ENCODE measurements at places on chromosomes 7 and 10.

DNA sequence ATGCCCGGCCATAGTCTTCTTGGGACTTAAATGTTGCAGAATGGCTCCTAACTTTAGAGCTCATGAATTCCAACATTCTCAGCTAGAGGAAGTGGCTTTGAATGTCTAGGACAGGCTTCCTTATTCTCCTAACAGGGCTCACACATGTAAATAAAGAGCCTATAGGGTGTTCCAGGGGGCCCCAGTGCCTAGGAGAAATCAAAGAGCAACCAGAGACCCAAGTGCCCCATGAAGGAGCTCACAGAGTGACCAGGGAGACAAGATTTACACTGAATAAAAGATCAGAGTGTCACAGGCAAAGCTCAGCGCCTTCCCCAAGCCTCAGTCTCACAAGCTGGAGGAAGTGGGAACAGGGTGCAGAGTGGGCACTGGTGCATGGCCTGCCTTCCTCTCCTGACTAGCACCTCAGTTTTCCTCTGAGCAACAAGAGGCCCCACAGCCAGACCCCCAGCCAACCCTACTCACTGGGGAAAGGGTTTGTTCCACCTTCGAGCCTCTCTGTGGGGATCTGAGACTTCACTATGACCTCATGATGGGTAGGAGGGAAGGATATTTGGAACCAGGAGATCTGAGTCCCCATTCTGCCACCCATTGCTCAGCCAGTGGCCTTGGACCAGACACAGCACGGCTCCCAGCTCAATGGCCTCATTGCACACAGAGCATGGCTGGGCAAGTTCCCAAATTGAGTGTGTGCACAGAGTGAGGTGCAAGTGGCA lies 16.0 kb downstream of the TMEM273 start:
- DNase-seq = no peak

- DNase-seq = no peak
Measured at GRCh38 chr7:1947586-1948217, 277.6 kb downstream of the ELFN1 start.

GRCh38 chr7:335358-336148 lies 45.6 kb downstream of the FOXL3 start:
- DNase-seq = no peak

DNA sequence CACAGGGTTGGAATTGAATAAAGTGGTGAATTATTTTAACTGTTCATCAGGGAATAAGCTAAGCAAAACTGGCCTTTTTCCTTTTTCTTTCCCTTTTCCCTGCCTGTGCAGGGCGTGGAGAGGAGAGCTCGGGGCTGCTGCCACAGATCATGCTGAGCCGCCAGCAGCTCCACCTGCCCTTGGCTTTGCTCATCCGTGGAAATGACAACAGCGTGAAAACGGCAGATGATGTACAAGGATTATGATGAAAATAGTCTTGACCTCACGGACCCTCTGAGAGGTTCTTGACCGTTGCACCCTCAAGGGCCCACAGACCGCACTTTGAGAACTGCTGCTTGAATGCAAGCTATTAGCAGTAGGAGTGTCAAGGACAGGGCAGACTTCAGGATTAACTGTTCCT lies 10.6 kb downstream of the PPP2R2D start:
- DNase-seq = no peak

GRCh38 chr7:38438970-38439369 lies 165.5 kb upstream of the TARP start:
- DNase-seq = no peak

- DNase-seq = no peak
Measured at GRCh38 chr10:16779384-16779915, 37.8 kb downstream of the RSU1 start.

DNA sequence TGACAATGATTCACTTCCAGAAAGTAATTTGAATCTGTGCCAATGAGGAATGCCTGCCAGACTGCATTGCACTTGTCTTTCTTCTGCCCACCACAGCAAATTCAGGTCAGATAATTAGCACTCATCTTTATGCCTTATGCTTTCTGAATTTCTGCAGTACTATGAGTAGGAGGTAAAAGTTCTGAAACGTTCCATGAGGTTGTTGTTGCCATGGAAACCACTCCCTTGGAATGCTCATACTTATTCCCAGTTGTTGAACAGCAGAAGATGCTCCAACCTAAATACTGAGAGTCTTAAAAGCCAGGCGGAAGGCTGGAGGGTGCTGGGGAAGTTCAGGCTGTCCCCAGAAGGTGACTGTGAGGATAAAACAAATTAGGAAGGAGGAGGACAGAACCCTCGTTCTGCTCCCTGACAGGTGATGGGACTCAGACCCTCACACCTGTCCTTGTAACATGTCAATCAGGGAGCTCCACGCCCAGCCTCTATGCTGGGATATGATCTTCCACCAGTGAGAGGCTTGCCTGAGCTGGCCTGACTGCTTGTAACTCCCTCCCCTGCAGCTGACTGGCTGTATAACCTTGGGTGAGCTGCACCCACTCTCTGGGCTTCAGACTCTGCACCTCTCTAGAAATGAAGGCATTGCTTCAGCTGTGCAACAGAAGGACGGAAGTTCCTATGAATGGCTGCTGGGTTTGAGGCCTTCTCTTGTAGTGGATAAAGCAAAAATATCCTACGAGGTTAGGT lies 554.3 kb upstream of the MGMT start:
- no peak for DNase-seq

- DNase-seq = no peak
Measured at GRCh38 chr10:14605231-14605925, 169.3 kb downstream of the FAM107B start.

GRCh38 chr7:108724251-108725100 lies 154.8 kb downstream of the DNAJB9 start:
- DNase-seq = no peak

DNA sequence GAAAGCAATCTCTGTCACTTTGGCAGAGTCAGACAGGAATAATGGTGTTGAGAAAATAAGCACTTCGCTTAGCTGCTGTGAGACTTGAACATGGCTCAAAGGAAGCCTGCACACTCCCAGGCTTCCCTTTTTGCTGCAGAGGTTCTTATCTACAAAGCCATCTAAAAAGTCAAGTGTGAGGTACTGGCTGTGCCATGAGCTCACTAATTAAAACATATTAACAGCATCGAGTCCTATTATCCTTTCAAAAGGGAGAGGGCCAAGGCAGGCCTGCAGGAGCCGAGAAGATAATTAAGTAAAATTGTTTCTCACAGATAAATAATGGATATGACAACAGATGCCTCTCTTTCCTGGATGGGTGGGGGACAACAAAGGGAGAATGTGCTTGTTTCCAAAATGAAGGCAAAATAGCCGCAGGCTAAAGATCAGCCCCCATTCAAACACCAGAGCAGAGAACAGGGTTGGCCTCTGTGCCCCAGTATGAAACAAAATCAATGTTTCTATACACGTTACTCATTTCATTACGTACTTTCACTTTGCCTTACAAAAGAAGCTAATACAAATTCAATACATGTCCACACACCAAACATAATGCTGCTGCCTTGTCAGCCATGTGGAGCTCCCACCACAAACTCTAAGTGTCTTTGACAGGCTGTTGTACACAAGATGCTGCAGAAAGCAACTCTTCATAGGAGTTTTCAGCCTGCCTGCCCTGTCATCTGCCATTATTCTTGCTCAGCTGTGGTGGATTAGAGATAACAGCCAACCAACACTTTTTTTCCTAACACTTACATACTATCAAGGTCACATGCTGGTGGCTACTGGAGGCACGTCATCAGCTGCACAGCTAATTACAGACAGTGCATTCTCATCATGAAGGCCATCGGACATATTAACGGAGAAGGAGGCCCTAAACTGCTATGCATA lies 55.3 kb downstream of the ELAPOR2 start:
- DNase-seq = no peak

GRCh38 chr7:97006055-97006815 lies 882 bp downstream of the DLX6 start:
- DNase-seq = no peak

- no peak for DNase-seq
Measured at GRCh38 chr7:70006261-70006920, 408.1 kb downstream of the AUTS2 start.

DNA sequence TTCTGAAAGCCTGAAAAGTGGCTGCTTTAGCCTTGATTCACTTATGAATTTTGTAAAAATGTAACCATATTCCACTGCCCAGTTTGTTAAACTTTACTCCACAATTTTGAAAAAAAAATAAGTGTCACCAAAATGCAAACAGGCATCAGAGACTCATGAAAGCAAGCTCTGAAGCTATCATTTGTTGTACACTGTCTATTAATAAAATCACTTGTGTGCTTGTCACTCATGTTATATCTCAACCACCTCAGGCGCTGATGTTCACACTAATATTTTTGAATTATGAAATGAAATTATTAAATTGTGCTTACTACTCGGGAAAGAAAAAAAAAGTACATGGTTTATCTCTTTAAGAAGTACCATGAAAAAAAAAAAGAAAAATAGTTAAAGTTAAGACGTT lies 34.5 kb upstream of the DKK1 start:
- no peak for DNase-seq

DNA sequence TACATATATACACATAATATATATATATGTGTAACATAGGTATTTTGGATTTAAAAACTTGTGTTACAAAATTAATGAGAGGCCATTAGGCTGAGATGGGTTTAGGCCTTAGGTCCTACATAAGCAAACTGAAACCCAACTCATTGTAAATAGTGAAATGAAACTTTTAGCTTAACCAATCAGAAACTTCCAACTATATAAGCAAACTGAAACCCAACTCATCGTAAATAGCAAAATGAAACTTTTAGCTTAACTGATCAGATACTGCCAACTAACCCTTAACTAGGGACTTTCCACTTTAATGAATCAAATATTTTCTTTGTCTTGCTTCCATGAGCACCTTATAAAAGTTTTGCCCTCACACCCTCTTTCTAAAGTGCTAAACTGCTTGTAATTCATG lies 17.3 kb upstream of the SAMD9L start:
- no peak for DNase-seq

GRCh38 chr10:124572751-124573150 lies 111.1 kb downstream of the LHPP start:
- DNase-seq = no peak

- no peak for DNase-seq
Measured at GRCh38 chr7:16754856-16755317, 1.3 kb downstream of the TSPAN13 start.

DNA sequence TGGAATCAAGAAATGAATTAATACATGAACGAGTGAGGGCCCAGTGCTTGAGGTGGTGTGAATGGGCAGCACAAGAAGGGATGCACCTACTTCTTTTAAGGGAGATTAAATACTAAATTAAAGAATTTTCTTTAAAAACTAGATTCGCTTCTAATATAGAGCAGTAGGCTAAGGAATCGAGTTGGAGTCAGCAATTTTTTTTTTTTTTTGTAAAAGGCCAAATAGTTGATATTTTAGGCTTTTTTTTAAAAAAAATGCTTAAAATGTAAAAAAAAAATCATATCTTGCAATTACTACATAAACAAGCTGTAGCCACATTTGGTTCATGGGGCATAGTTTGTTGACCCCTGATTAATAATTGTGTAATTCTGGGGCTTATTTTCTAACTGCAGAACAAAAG lies 31.9 kb downstream of the A1CF start:
- no peak for DNase-seq

DNA sequence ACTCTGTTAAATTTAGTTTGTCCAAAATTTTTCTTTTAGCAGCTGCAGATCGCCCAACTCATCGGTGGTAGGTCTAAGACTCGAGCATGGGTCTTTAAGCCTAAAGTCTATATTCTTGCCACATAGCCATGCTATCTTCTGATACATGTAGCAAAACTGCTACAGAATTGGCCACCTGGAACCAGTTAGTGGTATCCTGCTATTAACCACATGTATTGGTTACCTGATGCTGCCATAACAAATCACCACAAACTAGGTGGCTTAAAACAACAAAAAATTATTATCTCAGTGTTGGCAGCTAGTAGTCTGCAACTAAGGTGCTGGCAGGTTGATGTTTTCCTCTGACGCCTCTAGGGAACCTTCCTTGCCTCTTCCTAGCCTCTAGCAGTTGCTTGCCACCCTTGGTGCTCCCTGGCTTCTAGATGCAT lies 96.7 kb upstream of the PIK3CG start:
- DNase-seq = no peak

DNA sequence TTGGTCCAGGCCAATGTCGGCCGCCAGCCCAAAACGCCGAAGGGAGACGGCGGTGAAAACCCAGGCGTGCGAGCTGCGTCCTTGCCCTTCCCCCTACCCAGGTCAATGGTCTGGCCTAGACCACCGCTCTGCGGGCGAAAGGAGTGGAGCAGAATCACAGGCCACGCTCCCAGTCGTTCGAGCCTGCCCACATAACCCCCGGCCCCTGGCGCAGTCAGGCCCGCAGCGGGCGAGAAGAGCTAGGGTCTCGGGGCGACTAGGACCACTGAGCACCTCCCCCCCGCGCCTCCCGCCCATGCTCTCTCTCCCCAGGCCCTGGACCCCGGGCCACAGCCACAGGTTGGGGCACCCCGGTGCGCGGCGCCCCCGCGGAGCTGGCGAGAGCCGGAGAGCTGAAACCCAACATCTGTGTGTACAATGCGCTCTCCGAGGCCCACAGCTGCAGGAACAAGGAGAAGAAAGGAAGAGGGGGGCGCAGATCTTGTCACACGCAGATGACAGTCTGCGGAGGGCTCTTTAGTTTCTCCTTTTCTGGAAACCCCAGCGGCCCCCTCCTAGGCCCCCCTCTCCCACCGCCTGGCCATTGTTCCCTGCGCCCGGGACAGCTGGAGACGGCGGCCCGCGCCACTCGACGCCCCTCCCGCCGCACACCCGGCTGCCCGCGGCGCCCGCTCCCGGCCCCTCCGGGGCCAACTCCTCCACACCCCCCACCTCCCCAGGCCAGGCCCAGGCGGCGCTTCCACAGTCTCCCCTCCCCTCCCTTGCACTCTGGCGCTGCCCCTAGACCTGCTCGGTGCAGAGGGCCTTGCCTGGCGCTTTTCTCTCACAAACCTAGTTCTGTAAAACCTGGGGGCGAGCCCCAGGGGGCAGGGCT lies 355.0 kb downstream of the DNAJB6 start:
- DNase-seq = no peak

DNA sequence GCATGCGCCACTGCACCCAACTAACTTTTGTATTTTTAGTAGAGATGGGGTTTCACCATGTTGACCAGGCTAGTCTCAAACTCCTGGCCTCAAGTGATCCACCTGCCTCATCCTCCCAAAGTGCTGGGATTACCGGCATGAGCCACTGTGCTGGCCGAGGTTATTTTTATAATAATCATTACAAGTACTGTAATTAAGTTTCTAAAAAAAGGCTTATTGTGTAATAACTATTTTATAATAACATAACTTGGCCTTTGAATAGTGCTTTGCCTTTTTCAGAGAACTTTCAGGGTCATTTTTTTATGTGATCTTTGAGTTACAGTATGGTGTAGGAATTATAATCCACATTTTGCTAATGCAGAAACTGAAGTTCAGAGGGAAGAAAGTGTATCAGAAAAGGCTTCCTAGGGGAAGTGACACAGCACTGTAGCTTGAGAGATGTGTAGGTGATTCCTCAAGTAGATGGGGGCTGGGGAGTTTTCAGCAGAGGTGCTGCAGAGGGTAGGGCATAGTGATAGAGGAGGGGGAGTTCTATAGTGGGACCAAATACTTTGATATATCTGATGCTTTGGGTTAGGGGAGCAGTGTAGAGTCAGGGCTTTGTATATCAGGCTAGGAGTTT lies 9.2 kb upstream of the SYPL1 start:
- no peak for DNase-seq

- no peak for DNase-seq
Measured at GRCh38 chr7:80183900-80184685, 49.5 kb downstream of the GNAI1 start.

Data from stimulated activated CD4-positive, alpha-beta T cell treated with anti-CD3 and anti-CD28 coated beads, Interleukin-1b, Interleukin-23, amount 100 ng/mL, for 1 hour (primary cell).